ENCODE measurements at places on chromosomes 7 and 10.

GRCh38 chr7:2251841-2252771 is 10.1 kb downstream of the NUDT1 start:
- DNase-seq, result no peak

DNA sequence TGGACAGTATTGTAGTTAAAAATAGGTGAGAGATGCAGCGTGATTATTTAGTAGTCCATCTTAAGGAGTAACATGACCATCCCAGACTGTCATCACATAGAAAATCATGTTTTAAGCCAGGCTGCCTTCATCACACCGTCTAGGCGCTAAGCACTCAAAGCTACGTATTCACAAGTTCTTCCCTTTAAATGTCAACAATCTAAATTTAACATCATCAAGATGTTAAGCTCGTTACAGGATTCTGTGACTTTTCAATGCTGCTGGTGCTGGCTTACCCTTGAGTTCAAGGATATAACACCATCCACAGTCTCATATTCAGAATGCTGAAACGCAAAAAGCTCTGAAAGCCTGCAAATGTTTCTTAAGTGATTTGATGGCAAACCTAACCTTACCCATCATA is 109.5 kb upstream of the CDCA7L start:
- no peak for DNase-seq

- DNase-seq, result no peak
Measured at GRCh38 chr7:47000561-47000960, 581.4 kb downstream of the TNS3 start.

GRCh38 chr10:7423521-7423920 is 12.7 kb upstream of the SFMBT2 start:
- DNase-seq, result no peak

DNA sequence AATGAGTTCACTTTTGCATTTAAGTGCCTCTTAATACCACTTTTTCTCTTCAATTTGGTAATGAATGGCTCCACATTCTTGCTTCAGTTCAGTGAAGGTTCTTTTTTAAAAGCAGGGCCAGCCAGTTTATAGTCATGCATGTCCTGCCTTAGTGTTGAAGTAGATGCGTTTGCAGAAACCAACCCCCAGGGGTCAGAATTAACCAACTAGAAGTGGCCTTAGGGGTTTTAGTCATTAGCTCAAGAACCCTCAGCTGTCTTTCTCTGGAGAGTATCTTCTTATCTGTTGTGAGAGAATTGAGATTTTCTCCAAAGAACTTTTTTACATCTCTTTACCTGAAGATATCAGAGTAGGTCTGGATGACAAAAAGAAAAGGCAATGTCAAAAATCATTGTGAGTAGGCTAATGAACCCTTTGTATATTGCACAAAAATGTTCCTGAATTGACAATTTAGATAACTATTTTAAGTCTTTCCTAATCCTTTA is 82.2 kb downstream of the PIK3CG start:
- peak; percentile 76 for DNase-seq

DNA sequence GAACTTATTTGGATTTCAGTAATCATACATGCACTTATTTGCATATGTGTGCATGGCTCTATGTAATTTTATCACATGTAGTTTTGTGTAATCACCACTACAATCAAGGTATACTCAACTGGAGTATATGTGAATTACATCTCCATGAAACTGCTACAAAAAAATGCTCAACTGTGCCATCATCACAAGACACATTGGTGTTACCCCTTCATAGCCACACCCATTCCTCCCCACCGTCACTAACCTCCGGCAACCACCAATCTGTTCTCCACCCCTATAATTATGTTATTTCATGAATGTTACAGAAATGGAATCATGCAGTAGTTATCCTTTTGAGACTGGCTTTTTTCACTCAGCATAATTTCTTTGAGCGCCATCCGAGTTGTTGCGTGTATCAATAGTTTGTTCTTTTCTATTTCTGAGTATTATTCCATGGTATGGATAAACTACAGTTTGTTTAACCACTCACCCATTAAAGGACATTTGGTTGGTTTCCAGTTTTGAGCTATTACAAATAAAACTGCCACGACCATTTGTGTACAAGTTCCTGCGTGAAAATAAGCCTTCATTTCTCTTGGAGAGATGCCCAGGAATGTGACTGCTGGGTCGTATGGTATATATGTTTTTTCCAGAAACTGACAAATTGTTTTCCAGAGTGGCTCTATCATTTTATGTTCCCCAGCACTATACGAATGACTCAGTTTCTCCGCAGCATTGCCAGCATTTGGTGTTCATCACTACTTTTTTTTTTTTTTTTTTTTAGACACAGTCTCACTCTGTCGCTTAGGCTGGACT is 11.3 kb upstream of the SMO start:
- DNase-seq, result peak; percentile 53

GRCh38 chr7:117119192-117119924 is 166.1 kb downstream of the ST7 start:
- peak; percentile 78 for DNase-seq

GRCh38 chr7:85172530-85172941 is 14.3 kb downstream of the SEMA3D start:
- DNase-seq, result peak; percentile 16

DNA sequence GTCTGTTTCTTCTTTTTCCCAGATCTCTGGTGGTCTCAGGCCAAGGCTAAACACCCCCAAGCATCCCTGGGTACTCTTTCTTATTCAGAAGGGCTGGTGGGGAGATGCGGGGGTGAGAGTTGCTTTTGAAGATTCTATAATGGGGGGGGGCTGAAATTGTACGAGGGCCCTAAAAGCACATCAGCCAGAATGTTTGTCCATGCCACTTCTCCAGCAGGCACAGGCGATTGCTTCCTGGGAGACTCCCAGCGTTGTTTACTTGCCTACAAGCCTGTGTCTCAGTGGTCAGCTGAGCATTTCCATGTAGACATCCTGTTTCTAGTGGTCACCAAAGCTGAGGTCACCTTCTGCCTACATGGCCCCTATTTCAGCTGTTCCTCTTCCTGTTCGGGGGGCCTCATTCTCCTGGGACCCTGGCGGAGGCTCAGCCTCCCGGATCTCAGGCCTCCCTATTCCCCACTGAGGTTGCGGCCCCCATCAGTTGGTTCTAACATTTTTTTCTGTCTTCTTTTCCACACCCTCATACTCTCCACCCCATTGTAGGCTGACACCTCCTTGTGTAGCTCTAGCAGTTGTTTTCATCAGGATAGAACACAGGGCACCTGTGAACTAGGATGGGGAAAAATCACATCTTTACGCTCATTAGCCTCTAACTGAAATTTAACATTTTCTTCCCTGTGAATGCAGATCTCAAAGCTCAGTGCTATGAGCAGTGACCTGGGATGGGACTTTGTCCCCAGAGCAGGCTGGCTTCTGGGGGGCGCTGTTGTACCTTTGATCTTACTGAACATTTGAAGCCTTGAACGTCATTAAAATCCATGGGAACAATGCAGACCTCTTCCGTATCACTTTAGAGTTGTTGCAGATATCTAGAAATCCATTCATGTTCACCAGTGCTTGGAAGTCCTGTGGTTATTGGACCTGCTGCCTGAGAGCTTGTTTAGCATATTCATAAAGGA is 286.5 kb downstream of the GLRX3 start:
- no peak for DNase-seq

DNA sequence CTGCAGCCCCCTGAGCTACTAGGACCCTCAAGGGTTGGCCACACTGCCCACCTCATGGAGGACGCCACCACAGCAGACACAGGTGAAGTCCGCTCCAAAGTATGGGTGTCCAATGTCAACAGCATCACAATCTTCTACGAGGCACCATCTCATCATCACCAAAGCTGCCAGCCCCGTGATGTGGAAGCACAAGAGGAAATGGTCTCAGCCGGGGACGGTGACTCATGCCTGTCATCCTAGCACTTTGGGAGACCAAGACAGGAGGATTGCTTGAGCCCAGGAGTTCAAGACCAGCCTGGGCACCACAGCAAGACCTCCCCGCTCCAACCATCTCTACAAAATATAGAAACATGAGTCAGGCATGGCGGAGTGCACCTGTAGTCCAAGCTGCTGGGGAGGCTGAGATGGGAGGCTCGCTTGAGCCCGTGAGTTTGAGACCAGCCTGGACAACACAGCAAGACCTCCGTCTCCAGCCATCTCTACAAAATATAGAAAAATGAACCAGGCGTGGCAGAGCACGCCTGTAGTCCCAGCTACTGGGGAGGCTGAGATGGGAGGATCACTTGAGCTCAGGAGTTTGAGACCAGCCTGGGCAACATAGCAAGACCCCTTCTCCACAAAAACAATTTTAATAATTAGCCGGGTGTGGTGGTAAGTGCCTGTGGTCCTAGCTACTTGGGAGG is 48.8 kb upstream of the MYL10 start:
- DNase-seq, result no peak

DNA sequence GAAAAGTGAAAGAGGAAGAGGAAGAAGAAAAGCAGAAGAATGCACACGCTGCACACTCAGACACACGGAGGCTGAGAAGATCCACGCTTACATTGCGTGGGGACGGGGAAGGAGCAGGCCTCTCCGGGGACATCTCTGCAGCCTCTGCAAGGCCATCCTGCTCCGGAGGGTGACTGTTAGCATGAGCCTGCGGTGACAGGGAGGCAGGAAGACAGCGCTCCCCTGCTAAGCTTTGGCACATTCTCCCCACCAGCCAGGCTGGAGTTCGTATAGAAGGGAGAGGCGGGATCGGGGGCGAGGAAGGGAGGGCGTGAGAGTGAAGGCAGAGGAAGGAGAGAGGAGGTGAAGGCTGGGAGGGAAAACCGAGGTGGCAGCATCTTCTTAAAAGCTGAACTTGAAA is 366.0 kb upstream of the SHH start:
- DNase-seq, result no peak

- DNase-seq, result no peak
Measured at GRCh38 chr7:141320287-141320686, 230.9 kb upstream of the AGK start.

GRCh38 chr7:3956949-3957348 is 655.9 kb downstream of the SDK1 start:
- DNase-seq, result no peak

DNA sequence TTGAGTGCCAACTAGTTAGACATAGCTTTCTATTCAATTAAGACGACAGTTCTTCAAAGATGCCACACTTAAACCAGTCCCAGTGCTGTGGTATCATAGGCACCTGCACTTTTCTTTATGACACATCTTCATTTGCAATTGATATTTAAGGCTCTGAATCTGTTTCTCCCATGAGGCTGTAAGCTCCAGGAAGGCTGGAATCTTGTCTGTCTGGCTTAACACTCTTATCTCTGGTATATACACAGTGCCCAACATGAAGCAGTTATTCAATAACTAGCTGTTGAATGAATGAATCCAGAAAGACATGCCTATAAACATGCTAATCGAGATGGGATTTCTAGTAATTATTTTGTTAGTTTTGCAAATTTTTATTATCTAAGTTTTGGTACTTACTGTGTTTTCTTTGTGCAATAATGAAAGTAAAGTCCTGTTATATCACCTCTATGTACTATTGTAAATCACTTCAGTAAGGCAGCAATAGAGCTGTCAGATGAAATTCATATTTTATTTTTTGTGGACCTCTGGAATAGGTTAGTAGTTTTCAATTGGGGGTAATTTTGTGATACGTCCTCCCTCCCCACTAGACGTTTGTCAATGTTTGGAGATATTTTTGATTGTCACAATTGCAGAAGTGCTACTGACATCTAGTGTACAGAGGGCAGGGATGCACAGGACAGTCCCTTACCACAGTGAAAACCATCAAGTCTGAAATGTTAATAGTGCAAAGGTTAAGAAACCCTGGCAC is 51.3 kb upstream of the STEAP4 start:
- DNase-seq, result no peak

DNA sequence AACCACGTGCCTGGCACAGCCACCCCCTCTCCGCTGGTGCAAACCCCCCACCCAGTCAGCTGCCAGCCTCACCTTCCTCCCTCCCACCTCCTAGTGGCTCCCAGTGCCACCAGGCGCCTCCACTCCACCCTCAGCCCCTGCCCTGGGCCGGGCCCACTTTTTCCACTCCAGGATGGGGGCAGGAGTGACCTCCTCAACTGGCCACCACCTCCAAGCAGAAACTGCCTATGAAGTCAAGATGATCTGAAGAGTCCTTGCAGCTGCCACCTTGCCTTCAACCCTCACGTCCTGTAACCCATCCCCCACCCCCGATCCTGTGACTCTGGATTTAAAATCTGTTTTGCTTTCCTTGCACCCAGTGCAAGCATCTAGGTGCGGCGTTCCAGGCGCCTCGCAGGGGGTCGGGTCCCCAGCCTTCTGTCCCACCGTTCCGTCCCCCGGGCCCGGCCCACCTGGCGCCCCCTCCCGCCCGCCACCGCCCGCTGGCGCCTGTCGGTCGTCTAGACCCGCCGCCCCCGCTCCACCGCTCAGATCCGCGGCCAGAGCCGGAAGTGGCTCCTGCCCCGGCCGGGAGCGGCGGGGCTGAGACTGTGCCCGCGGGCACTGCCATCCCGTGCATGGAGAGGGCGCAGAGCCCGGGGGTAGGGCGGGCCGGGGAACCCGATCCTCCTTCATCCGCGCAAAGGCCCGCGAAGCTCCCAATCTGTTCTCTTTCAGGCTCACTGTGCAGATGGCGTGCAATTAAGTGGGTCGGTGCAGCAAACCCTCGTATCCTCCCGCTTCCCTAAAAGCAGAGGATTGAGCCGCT is 51.2 kb upstream of the GTF2I start:
- DNase-seq, result no peak

GRCh38 chr10:25725917-25726716 is 207.9 kb upstream of the MYO3A start:
- DNase-seq, result peak; percentile 59

GRCh38 chr7:51236470-51237132 is 80.0 kb downstream of the COBL start:
- DNase-seq, result no peak

DNA sequence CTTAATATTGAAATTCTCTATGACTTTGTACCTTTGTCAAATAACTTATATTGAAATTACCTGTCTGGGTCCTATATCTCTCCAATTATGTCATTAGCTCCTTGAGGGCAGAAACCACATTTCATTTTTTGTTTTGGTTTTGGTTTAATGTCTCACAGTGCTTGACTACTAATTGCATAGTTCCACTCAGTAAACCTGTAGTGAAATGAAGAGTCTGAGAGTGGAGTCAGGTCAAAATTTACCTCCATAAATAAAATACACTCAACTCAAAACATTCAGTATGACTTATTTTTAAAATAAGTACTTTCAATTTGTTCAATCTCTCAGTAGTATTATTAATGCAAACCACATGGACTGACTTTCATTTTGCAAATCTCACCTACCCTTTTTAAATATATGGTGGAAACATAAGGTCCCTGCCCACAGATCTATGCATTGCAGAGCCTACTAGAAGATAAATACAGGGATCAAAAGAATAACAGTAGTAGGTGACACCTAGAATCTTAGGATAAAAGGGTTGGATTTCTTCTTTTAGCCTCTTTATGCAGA is 32.5 kb downstream of the PDE1C start:
- DNase-seq, result no peak

Data from NCI-H1105 treated with DMSO at 0.1 percent for 48 hours (cell line).